GM03348 (cell line): ENCODE measurements at places on chromosomes 7 and 10.
A peak's percentile ranks its signal among the peaks of the same experiment; 100 is the strongest.

- peak; percentile 47 for DNase-seq
These were observed 238.5 kb downstream of the ZMYND11 start for GRCh38 chr10:373526-374309.

- DNase-seq, result no peak
These were observed 77.8 kb downstream of the TEX36 start for GRCh38 chr10:125605167-125605566.

DNA sequence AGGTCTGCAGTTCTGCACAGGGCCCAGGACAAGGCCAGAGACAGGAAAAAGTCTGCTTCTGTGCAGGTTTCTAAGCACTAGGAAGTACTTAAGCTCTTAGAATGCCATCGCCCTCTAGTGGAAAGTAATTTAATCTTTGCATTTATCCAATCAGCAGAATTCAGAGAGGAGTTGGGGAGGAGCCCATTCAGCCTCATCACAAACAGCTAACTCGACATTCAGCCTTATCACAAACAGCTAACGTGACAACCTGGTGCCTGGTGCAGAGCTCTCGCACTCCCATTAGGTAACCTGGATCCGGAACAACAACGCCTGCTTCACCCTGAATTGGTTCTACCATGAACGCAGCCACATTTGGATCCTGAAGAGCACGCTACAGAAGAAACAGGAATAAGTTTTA lies 15.2 kb downstream of the OAT start:
- DNase-seq, result peak; percentile 61

DNA sequence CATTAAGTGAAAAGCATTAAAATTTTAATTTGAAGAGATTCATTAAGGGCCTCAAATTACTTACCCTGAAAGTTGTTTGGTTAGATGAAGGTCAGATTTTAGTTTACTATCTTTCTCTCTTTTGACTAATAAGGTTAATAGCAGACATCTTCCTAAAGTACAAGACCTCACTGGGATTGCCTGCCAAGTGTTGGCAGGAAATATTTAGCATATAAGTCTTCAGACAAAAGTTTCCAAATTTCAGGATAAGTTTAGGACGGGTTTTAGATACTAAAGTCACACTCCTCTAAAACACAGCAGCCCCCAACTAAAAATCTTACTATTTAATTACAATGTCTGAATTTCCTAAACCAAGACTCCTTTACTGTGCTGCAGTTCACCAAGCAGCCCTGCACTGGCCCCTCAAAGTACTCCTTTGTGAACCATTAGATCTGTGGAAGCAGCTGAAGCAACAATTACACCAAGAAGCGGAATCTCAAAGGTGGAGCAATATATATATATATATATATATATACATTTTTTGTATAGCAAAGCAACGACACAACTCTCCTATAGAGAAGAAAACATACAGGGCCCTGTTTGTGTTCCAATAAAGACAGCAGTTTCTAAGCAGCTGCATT lies 91.2 kb upstream of the KCNIP2 start:
- no peak for DNase-seq

- no peak for DNase-seq
These were observed 1.2 kb upstream of the IDI1 start for GRCh38 chr10:1050145-1050544.

DNA sequence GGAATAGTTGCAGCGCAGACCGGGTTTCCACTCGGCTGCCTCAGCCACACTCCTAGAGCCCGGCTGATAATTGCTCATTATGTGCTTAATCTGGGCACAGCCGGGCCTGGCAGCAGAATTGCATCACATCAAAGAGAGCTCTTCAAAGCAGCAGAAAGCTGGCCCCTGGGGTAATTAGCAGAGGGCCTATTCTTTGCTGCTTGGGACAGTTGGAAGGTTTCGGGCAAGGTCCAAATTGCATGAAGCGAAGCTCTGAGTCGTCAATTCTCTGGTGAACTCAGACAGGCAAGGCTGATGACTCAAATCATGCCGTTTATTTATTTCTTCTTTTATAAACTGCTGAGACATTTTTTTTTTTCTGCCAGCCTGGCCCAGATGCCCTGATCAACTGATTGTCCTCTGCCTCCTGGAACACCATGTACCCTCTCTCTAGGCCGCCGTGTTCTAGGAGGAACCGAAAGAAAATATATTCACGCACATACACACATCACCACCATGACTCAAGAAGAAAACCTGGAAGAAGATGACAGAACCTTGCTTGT lies 242.2 kb downstream of the RAB11FIP2 start:
- no peak for DNase-seq

GRCh38 chr7:131212114-131212513 lies 115.6 kb upstream of the MKLN1 start:
- DNase-seq, result no peak

DNA sequence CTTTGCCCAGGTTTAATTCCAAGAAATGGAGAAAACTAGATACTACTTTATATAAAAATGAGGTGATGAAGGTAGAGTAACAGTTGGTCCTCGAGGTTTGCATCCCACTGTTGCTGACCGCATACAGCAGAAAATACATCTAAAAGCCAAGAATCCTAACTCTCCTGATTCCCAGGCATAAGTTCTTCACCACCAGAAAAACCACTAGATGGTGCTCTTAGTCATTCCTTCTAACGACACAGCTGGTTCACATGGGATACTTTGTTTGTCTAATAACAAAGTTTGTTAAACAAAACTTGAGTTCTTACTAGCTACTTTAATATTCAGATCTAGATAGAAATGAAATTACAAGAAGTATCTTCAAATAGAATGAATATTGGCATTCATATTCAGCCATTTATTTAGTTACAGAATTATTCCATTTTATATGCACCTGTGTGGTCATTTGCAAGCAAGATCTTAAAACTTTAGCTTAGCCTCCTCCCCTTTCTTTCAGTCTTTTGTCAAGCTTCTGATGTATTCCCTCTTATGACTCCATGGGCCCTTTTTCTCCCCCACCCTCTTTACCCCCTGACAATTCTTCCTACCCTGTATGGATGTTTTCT lies 54.1 kb upstream of the CYP26C1 start:
- DNase-seq, result peak; percentile 72

GRCh38 chr10:101035314-101035713 lies 4.3 kb downstream of the SFXN3 start:
- DNase-seq, result no peak

DNA sequence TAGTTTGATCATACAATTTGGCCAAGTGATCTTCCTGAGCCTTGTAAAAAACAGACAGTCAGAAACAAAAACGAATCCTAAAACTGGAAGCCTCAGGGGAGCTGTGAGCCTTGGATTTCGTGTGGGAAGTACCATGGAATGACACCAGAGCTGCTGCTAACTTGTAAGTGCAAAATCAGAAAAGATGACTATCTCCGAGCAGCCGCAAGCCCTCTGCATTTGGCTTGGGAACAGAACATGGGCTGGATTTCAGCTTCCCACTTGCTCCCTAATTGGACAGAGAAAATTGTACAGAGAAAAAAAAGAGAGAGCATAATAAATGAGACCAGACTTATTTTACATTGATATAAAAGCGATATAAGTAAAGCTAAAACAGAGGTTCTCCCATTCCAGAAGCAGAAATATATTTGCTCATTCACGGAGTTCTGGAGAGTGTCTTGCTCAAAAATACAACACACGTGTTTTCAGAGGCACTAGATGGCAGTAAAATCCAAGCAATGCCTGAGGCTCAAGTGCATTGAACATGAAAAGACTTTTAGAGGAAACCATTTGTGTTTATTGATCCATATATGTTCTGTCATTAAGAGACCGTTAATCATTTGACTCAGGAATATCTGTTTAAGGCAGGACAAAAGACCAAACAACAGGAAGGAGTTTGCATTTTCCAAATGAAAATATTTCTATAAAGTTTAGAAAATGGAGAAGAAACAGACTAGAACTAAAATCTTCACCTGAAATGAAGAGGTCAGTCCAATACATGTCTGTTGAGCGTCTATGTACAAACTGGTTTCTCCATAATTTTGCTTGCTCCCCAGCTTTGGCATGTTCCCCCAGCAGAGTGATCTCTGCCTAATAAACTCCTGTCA lies 78.3 kb upstream of the SLC26A5 start:
- peak; percentile 59 for DNase-seq

GRCh38 chr7:28199021-28199510 lies 18.5 kb upstream of the JAZF1 start:
- DNase-seq, result no peak
